ENCODE measurements at places on chromosomes 4 and X.

DNA sequence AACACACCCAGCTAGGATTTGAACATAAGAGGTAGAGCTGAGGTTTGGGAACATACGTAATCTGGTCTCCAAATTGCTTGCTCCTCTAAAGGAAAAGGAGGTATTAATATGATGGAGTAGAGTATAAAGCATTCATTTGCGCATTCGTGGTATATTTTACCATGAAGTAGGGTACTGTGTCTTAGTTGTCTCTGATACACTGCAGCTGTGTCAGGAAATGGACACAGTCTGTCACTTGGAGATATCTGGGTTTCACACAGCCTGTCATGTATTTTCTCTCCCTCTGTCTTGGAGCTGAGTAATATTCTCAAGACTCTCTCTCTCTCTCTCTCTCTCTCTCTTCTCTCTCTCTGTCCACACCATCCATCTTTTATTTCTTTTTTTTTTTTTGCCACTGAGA is 274.8 kb upstream of the UGT8 start:
- DNase-seq = no peak

- no peak for DNase-seq
Measured at GRCh38 chrX:57134702-57135101, 2.5 kb downstream of the SPIN2A start.

- DNase-seq = no peak
Measured at GRCh38 chr4:91280551-91281290, 1023.0 kb upstream of the GRID2 start.

DNA sequence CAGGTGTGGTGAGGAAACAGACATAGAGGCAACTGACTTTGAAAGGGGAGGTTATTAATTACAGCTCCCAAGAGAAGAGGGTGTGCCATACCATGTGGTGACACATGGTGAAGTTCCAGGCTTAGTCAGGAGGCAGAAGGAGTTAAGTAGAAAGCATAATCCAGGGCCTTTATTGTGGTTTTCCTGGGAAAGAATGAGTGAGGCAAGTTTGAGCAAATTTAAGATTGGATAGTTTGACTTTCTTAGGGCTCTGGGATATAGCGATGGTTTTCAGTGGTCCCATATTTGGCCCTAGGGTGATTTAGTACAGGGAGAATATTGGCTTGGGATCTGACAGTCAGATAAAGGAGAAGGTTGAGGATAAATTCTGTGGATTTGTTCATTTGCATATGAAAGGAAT is 495.9 kb upstream of the FSTL5 start:
- no peak for DNase-seq

DNA sequence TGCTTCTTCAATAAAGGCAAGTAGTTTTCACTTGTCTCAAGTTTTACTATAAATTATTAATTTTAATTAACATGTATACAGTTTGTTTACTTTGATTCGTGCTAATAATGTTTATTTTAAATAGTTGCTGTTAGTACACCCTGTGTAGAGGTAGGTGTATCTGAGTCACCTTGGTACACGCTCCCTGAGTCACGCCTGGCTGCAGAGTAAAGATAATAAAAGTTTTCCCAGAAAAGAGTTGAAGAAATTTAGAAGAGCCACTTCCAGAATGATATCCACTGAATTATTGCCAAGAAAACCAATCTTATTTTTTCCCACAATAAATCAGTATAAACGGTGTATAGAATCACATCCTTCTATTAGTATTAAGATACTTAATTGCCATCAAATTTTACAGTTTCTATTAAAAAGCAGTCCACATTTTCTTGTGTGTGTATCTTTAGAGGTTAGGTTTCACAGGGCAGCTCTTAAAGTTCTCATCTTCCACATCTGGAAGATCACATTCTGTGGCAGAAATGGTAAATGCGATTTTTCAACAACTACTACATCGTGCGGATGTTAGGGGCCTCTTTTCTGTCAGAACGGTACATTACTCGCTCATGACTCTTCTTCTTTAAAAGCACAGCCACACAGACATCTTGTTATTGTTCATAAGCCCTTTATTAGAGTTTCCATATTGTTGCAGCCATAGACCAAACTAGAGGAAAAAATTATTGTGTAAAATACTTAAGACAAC is 55.4 kb downstream of the HADH start:
- no peak for DNase-seq

Measured in nephron progenitor cell (in vitro differentiated cells).